ENCODE measurements at places on chromosomes 1 and 21.

DNA sequence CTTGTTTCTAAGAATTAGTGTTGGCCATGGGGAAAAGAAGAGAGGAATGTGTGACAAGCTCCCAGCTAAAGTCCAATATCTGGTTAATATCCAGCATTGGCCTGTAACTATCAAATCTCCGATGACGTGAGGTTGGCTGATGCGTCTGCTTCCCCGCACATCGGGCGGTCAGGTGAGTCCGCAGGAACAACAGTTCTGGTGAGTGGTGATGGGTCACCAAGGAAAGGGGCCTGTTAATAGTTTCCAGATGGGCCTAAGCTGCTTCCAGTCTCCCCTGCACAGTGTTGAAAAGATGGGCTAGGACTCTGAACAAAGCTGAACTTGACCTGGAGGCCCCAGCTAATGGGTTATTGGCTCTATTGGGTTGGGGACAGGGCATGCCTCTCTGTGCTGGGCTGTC, 193.1 kb upstream of the EDN2 start:
- DNase-seq, result no peak

DNA sequence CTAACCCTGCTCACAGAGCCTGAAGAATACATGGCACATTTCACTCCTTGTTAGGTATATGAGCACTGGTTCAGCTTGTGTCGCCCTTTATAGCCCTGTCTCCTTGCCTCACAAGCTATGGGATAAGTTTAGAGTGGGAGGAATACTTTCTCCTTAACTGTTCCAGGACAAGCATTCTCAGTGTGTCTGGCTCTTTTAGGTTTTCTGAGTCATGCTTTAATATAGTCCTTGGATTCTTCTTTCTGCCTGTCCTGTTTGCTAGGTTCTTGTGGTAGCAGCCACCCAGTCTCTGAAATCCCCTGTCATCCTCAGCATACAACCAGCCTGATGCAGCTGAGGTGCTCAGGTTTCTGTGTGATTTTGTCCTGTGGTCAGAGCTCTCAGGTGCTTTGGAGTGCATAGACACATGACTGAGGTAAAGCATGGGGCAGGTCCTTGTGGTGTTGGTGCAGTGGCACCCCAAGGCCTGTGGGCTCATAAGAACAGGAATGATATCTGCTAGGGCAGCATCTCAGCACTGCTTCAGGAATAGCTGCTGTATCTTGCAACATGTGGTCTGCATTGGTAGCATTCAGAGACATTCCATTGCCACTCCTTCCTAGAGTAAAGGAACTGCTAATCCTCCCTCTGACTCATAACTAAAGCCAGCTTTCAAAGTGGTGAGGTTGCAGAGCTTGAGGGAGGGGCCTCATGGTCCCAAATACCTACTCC, 14.2 kb upstream of the CASQ2 start:
- DNase-seq, result peak; percentile 85

GRCh38 chr1:241465673-241466072, 53.9 kb downstream of the FH start:
- peak; percentile 39 for DNase-seq

DNA sequence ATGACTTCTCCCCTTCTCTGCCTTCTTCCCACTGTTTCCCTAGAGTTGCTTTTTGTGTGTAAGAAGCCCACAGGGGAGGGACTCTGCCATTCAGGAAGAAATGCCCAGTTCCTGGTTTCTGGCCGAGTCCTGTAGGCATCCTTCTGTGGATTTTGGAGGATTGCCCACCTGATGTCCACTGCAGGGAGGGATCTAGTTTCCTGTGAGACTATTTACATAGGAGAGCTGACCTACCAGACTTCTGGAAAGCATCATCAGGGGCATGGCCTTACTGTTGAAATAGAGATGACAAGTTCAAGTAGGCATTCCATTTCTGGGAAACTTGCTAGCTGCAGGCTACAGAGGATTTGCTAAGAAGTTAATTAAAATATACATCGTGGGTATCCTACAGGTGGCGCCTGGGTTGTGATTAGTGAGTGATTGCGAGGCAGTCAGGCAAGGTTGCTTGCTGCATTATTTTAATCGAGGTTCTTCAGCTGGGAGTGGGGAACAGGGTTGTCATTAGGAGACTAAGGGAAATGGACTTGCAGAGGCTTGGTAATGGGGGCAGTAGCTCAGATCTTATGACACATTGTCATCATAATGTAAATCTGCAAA, 148.7 kb downstream of the HHAT start:
- DNase-seq, result peak; percentile 7

DNA sequence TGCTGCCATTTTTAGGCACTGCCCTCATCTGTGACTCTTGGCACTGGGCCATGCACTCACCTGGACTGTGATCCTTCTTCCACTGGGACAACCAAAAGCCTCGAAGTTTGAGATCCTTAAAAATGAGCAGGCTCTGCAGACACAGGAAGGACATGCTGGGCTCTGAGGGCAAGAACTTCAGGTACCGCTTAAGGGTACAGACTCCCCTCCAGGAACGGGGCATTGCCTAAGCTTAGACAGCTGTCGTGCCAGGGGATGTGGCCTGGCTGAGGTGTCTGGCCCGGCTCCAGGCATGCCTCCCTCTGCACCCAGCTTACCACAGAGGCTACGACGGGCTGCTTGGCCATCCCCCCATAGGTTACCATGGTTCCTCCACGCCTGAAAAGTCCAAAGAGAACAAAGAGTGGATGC, 14.2 kb upstream of the SRSF4 start:
- peak; percentile 77 for DNase-seq

DNA sequence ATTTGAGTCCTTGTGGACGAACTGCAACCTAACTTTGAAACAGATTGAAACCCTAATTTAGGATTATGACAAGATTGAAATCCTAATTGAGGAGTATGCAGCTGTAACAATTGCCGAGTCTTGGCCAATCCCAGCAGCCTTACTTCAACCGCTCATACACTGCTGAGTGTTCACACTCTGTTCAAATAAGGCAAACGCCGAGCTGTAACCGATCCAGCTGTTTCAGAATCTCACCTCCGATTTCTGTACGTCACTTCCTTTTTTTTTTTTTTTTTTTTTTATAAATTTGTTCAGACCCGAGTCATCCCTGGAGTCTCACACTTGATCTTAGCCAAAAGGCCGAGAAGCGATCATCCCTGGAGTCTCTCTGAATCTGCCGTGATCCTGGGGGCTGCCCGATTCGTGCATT, 22.3 kb upstream of the ATP5PO start:
- DNase-seq, result no peak

DNA sequence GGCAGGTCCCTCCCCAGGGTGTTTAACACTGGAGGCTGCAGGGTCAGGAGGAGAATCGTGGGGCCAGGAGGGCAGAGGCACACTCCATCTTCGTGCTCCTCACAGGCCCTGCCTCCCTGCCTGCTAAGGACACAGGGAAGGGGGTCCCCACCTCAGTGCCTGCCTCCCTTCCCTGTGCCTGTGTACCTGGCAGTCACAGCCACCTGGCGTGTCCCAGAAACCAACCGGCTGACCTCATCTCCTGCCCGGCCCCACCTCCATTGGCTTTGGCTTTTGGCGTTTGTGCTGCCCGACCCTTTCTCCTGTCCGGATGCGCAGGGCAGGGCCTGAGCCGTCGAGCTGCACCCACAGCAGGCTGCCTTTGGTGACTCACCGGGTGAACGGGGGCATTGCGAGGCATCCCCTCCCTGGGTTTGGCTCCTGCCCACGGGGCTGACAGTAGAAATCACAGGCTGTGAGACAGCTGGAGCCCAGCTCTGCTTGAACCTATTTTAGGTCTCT, 623 bp upstream of the BGLAP start:
- no peak for DNase-seq

DNA sequence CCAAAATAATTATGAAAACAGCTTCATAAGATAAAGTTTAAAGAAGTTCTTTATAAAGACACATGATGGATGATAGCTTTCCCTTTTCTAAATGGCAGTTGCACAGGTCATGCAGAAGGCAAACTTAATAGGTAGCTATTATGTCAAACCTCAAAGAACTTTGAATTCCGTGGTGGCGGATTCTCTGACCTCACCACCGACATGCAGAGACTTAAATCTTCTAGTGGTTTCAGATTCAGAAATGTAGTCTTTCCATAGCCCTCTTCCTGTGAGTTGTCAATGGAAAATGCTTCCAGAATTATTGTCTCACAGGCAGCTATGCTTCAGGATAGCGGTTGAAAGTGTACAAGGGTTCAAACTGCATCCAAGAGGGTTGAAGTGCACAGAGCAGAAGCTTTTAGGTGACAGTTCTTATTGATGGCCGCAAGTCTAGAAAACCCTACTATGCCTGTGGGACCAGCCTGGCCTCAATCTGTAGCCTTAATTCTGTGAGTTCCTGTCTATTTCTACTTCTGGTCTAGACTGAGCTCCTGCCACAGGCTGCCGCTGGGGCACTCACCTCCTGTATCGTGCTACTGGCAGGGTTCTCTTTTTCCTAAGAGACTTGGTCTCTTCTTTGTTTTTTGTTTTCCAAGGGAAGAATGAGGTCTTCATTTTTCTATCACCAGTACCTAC, 117.0 kb upstream of the ERRFI1 start:
- DNase-seq, result no peak

GRCh38 chr1:27662707-27663393, 9.1 kb downstream of the IFI6 start:
- peak; percentile 79 for DNase-seq

DNA sequence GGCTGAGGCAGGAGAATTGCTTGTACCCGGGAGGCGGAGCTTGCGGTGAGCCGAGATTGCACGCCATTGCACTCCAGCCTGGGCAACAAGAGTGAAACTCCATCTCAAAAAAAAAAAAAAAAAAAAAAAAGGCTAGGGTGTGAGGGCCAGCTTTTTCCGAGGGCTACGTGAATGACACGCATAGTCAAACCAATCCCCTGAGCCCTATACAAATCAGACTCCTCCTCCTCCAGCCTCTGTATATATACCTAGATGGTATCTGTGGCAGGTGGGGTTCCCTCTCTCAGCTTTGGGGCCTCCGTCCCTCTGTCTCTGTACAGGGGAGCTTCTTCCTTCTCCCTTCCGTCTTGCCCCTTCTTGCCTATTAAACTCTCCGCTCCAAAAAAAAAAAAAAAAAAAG, 6.7 kb downstream of the S100A16 start:
- DNase-seq, result no peak

DNA sequence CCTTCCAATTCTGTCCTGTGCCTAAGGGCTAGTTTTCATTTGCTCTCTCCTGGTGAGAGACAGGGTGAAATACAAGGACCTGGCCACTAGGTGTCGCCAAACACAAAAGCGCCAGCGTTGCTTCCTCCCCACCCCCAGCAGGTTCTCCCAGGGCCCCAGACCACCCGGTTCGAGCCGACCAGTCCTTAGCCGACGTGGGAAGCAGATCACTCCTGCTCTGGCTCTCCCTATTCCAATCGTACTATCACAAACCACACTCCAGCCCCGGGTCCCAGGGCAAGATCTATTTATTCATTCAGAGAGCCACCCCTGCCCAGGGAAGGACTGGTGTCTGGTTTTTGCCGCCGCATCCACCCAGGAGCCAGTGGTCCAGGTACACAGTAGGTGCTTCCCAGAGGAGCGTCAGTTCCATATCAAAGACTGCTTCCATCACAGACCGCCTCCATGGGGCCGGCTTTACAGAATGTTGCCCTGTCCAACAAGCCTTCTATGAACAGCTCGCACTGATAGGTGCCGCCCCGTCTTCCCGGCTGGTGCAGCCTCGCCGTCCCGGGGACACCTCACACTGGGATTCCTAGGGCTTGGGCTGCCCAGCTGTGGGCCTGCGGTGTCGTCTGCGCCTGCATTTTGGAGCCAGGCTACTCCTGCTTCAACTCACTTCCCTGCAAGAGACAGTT, 35.0 kb downstream of the CTNNBIP1 start:
- DNase-seq, result peak; percentile 68

DNA sequence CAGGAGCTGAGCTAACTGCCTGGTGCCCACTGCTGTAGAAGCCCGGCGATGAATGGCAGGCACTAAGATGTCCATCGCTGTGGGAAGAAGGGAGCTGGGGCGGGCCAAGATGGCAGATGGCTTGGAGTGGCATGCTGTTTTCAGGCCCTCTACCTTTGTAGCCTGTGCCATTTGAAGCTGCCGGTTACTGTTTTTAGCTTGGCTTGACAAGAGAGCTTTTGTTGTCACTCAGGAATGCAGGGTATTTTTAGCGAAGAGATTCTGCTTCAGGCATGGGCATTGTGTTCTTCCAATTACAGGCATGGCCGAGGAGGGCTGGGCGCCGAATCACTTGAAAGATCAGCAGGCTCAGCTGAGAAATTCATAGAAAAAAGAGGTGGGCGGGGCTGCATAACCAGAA, 348.7 kb downstream of the RPS6KC1 start:
- peak; percentile 37 for DNase-seq

DNA sequence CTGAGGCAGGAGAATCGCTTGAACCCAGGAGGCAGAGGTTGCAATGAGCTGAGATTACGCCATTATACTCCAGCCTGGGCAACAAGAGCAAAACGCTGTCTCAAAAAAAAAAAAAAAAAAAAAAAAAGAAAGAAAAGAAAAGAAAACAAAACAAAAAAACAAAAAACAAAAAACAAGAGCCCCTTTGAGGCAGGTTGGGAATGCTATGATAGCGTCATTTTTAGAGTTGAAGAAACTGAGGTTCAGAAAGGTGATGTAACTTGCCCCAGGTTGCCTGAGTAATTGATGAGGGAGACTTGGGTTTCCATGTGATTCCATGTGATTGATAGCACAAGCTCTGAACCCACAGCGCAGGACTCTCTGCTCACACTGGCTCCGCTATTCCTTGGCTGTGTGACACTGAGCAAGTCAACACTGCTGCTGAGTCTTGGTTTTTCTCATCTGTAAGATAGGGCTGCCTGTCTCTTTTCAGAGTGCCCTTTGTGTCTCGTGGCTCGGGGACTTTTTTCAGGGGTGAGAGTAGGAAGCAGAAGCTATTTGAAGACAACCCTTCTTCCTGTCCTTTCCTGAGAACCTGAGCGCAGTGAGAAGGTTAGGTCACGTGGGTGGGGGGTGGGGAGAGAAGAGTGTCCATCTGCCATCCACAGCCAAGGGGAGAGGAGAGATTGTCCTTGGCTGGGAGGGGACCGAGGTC, 2.5 kb downstream of the CNR2 start:
- no peak for DNase-seq

DNA sequence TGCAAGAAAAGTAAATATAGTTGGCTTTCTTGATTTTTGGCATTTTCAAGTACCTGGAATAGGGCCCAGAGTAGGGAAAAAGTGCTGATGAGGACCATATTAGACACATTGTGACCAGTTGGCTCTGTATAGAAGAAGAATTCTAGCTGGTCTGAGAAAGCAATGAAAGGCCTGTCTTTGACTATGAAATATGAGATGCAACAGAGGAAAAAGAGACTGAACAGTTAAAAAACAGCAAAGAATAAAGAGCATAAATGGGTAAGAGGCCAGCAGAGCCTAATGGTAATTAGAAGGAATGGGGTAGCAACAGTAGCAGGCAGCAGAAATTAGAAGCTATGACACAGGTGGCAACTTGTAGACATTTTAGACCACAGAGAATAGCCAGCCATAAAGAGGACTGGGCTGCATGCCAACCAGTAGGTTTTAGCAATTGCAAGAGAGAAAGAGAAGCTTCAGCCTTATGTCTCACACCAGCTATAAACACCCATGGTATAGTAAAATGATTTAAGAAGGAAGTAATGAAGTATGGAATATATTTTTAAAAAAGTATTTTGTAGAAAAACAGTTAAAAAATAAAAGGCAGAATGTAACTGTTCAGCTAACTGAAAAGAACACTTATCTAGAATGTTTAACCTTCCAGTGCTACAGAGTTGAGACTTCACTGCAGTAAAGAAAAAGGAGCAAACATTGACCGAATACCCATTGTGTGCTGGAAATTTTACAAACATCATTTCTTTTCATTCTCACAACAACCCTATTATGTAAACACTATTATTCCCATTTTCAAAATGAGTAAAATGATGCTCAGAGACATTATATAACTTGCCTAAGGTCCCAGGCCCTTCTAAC, 114.1 kb downstream of the LHX4 start:
- peak; percentile 20 for DNase-seq

Data from kidney tubule cell (primary cell).